ENCODE measurements at places on chromosomes 2 and 18. TPM values are rescaled to one million over a fixed set of nuclear protein-coding genes. Genes with fewer than 3 reads are reported as not detected.

The FER1L5 gene
- not detected for polyA plus RNA-seq

The LHCGR gene
- polyA plus RNA-seq, result not detected

The FOXD4L1 gene
- not detected for polyA plus RNA-seq

The ANKRD23 gene
- 0.73 TPM for polyA plus RNA-seq

The STAT4 gene
- polyA plus RNA-seq, result 2.0 TPM
